NCI-H2029 (cell line): ENCODE measurements at places on chromosomes 12 and 14.
A peak's percentile ranks its signal among the peaks of the same experiment; 100 is the strongest.

GRCh38 chr12:115774148-115774895, 503.2 kb downstream of the MED13L start:
- DNase-seq = no peak

GRCh38 chr14:106455026-106455425, 928.6 kb downstream of the TMEM121 start:
- DNase-seq = no peak

GRCh38 chr14:68938271-68939150, 40.6 kb downstream of the ACTN1 start:
- DNase-seq = no peak

GRCh38 chr12:101596172-101596571, 1.4 kb downstream of the MYBPC1 start:
- DNase-seq = no peak

- DNase-seq = peak; percentile 32
Observed at GRCh38 chr12:6200256-6201212, at the start of gene CD9. Gene CD9 (plus strand): TSS chr12:6200400. CDS start chr12:6200500, 100 bp downstream.

DNA sequence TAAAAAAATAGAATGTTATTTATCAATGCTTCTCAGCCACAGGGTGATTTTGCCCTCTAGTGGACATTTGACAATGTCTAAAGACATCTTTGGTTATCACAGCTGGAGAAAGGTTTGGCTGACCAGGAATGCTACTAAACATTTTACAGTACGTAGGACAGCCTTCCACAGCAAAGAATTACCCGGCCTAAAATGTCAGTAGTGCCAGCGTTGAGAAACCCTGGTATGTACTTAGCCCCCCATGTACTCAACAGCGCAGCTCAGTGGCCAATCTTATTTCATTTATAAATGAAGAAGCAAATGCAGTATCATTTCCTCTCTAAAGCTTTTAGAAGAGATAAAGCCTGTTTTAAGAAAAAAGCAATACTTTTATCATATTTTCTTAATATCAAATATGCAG, 5.8 kb downstream of the MARK3 start:
- no peak for DNase-seq

GRCh38 chr12:97921979-97922722, 459.5 kb downstream of the RMST start:
- DNase-seq = no peak

GRCh38 chr14:100476012-100476822, 111.0 kb downstream of the BEGAIN start:
- peak; percentile 17 for DNase-seq

GRCh38 chr12:67797185-67797741, 148.7 kb downstream of the DYRK2 start:
- no peak for DNase-seq

GRCh38 chr12:71636704-71637115, 26.9 kb downstream of the ZFC3H1 start:
- peak; percentile 76 for DNase-seq

GRCh38 chr12:51836827-51837173, 11.7 kb downstream of the FIGNL2 start:
- no peak for DNase-seq

DNA sequence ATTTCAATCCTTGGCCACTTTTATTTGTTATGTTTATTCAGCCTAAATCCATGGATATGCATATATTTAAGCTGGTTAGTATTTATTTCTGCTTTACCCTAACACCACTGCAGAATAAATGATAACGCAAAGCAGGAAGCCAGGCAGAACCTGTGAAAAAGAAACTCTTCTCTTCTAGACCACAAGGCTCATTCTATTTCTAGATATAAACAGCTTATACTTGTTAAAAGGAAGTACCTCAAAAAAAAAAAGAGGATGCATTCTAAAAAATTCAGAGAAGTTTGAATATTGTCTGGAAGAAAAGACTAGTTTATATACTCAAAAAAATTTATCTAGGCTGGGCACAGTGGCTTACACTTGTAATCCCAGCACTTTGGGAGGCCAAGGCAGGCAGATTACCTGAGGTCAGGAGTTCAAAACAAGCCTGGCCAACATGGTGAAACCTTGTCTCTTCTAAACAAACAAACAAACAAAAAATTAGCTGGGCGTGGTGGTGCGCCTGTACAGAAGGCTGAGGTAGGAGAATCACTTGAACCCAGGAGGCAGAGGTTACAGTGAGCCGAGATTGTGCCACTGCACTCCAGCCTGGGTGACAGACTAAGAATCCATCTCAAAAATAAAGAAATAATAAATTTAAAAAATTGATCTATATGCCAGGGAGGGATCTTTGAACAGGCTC, 55.8 kb downstream of the GALNT4 start:
- no peak for DNase-seq

- DNase-seq = no peak
Observed at GRCh38 chr12:110330544-110330943, 49.5 kb downstream of the ATP2A2 start.

GRCh38 chr14:77682158-77682553, 25.7 kb downstream of the ALKBH1 start:
- no peak for DNase-seq

DNA sequence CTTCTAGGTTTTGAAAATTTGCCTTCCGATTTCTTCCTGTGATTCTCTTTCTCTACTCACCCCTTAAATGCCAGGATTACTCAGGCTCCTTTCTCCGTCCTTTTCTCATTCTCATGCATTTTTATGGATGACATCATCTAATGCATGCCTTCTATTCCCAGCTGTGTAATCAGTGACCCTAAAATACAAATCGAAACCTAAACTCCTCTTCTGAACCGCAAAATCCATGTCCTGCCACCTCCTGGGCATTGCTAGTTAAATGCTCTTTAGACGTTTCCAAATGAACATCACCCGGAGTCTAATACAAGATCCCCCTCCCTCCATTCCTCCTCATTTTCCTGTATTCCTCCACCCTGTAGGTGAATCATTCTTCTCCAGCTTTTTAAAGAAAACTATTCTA, 1703.1 kb upstream of the FLRT2 start:
- no peak for DNase-seq

DNA sequence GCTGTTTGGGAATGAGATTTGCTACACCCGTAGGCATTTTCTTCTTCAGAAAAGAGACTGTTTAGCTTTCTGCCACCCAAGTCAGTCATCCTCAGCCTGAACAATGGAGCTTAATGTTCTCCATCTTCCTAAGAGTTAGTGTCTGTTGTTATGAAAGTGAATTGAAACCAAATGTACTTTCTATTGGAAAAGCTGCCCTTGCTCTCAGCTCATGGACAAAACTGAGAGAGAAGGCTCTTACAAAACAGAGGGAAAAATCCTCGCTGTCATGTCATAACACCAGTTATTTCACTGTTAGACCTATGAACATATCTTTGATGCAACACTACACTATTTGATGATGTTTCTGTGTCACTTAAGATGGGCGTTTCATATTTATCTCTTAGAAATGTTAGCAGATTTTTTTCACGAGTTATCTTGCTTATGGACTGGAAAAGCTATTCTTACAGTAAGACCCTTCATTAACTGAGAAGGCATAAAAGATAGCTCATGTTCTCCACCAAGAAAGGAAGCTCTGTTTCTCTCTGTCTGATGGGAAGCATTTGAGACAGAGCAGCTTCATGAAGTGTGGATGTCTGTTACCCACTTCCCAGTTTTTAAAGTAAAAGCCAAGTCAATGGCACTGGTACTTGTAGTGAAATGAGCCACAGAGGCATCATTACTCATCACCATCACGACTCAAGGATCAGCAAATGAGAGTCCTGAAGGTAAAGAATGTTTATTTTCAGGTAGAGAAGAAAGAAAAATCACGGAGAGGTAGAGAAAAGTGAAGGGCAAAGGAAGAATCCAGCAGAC, 483.9 kb downstream of the ZFP36L1 start:
- DNase-seq = no peak

DNA sequence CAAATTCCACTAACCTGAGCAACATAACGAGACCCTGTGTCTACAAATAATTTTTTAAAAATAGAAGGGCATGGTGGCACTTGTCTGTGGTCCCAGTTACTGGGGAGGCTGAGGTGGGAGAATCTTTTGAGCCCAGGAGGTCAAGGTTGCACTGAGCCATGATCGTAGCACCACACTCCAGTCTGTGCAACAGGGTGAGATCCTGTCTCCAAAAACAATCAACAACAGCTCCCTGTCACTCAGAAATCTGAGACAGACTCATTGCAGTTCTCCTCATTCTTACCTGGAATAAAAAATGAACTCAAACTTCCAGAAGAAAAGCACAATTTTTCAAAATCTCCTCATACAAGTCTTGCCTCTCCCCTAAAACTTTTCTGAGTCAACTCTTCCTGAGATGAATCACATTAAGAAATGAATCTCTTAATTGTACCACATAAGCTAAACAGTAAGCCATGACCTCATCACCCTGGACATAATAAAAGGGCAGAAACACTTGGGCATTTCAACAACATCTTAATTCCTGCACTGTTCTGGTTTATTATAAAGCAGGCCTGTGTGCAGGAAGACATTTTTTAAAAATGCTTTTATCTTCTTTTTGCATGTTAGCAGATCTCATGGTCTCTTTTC, 214.3 kb upstream of the CDKN3 start:
- DNase-seq = no peak

- DNase-seq = no peak
Observed at GRCh38 chr12:96136161-96136560, 58.0 kb upstream of the ELK3 start.

GRCh38 chr14:96217376-96217913, 12.8 kb downstream of the BDKRB2 start:
- DNase-seq = peak; percentile 14

- no peak for DNase-seq
Observed at GRCh38 chr12:124916374-124917134, 2.1 kb upstream of the UBC start.

- DNase-seq = no peak
Observed at GRCh38 chr12:49236423-49236822, 28.5 kb upstream of the TUBA1C start.

DNA sequence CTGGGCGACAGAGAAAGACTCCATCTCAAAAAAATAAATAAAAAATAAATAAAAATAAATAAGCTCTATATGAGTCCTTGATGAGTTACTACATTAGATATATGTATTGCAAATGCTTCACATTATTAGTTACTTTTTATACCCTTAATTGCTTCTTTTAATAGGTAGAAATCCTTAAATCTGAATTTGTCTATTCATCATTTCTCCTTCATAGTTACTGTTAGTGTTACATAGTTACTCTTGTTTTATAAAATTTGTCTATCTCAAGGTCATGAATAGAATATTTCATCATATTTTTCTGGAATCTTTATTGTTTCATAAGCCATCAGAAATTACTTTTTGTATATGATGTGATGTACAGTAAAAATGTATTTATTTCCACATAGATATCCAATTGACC, 1624.8 kb upstream of the FLRT2 start:
- DNase-seq = no peak

- no peak for DNase-seq
Observed at GRCh38 chr14:31572955-31573354, 11.8 kb downstream of the NUBPL start.

GRCh38 chr14:101815994-101816393, 54.5 kb downstream of the PPP2R5C start:
- no peak for DNase-seq

DNA sequence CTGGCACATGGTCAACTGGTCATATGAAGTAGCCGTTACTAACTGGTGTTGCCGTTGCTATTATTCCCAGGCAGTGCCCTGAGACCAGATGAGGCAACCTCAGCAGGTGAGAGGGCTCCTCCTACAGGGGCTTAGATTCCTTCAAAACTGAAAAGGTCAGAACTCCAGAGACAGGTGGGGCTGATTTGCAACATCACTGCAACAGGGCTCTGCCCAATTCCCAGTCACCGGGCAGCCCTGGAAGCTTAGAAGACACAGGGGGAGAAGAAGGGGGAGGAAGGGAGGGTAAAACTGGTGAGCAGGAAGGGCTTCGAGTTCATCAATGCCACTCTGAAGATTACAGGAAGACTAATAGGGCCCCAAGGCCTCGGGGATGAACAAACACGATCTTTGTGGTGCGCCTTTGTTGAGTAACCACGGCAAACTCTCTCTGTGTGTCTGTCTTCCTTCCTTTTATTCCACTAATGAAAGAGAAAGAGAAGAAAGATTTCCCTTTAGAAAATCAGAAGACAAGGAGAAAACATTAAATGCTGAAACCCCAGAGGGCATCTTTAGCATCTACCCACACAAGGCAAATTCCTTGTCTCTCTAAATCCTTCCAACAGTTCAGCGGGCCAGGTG, 749.1 kb upstream of the TBX3 start:
- no peak for DNase-seq

DNA sequence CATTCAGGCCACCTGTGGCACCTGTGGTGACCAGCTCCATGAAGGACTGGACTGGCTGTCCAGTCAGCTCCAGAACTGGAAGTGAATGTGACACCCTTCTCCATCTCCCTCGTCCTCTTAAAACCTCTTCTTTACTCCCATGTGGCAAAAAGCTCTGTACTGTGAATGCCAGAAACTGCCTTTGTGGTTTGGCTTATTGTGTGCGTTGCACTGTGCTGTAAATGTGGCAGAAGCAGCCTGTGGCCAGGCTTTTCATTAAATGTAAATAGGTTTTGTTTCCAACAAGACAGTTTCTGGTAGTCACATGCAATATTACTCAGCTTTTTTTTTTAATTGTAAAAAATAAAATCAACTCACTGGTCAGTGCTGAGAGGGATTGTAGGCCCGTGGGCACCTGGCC, 453.7 kb downstream of the ATP23 start:
- DNase-seq = no peak

- DNase-seq = no peak
Observed at GRCh38 chr14:34111953-34112352, 161.1 kb upstream of the EGLN3 start.

DNA sequence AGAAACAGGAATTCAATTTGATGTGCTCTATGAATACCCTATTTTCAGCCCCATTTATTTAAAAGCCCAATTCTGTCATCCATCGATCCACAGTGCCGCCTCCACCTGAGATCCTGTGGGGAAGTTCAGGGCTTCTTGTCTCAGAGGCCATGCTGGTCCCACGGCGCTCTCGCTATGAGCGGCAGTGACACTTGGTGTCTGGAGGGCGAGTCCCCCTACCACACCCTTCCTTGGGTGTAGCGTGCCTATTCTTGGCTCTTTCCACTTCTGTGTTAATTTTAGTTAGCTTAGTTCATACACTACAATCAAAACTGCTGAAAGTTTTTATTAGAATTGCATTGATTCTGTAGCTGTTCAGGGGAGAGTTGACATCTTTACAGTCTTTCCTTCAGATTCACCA, 73.8 kb downstream of the DDX51 start:
- DNase-seq = no peak

DNA sequence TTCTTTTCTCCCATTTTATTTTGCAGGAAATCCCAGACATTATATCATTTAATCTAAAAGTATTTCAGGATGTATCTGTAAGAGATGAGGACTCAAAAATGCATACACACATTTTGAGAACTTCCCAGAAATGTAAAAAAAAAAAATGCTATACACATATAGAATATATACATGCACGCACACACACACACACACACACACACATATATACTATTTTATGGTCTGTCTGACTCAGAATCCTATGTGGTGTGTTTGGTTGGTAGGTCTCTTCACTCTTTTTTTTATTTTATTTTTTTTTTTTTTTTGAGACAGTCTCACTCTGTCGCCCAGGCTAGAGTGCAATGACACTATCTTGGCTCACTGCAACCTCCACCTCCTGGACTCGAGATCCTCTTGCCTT, 65.5 kb downstream of the FBXO34 start:
- DNase-seq = no peak
